ENCODE measurements at places on chromosomes 2 and 18.

DNA sequence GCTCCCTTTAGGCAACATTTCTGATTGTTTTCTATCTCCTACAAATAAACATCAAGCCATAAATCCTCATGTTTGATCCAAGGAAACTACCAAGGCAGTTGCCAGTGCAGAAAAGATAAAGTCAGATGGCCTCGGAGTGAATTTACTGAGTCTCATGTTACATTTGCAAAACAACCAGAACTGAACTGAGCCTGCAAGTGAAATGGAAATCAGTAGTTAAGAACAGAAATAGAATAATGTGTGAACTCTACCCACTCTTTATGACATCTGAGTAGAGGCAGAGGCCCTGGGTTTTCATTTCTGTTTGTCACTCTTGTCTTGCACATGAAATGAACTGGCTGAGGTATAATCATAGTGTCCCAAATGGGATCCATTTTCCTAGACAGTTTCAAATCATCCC, 20.4 kb upstream of the DAPL1 start:
- DNase-seq, result peak; percentile 50

- DNase-seq, result no peak
Observed at GRCh38 chr2:136246086-136246669, 128.2 kb upstream of the CXCR4 start.

- DNase-seq, result no peak
Observed at GRCh38 chr2:122322815-122323214, 567.4 kb downstream of the TSN start.

DNA sequence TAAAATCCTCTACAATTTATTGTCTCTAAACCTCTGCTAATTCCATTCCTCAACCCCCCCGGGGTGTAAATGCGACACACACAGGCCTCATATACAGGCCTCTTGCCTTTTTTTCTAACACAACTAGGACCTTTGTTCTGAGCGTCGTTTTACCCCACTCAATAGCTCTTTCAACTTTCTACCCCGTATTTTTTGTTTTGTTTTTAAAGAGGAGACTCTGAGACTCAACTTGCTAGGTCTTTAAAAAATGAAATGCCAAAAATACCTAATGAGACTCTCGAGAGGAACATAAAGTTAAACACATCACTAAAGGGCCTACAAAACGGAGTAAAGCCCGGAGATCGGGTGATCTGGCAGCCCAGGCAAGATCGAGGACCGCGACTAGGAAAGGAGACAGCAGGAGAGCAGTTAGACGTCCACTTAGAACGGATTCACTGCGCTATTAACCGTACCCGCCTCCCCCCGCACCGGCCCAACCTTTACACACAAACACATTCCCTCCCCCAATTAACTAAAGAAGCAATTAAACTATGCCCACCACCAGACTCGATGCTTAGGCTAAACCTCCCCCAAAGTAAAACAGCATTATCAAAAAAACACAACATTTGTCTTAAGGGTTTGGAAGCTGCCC, 1.7 kb downstream of the TRIP12 start:
- no peak for DNase-seq

- DNase-seq, result no peak
Observed at GRCh38 chr2:182634386-182634785, 81.7 kb upstream of the DNAJC10 start.

DNA sequence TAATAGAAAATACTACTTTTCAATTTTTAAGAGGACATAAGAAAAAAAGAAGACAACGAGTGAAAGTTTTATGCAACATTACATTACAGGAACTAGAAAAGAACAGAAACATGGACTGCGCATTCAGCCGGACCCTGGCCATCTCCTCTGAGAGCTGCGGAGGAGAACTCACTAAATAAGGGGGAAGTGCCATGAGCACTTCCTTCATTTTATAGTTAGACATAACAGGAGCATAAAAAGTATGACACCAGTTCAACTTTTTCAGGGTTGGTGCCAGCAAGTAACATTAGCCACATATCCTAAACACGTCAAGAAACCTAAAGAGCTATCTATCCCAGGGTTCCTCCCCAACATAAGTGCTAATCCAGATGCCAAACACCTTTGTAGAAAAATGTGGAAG, 78.0 kb upstream of the SERTAD2 start:
- no peak for DNase-seq

GRCh38 chr18:26763446-26764110, 101.9 kb downstream of the AQP4 start:
- no peak for DNase-seq

DNA sequence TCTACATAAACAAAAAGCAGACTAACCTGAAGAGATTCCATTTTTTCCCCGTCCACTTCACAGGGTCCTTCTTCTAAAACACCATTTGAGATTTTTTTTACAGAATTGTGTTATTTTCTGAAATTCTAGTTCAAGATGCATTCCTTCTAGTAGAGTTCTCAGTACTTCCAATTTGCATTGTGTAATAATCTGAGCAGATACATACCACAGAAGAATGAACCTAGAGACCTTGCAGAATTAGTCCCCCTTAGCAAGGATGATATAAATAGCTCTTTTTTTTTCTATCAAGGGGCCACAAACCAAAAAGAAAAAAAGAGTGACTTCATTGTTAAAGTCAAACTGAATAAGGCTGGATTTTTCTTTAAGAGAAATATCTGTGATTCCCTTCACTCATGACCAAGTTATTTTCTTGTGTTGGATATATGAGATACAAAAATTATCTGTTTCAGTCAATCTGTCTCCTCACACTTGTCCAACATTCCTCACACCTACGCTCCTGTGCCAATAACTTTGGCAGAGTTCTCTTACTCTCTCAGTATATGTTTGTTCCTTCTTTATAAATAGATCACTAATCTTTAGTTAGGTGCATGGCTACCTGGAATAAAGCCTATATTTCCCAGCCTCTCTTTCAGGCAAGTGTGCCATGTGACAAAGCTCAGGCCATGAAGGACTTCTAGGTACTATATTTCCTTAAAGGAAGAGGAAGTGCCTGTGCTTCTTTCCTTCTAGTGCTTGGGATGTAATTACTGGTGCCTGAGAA, 183.5 kb downstream of the ZNF385B start:
- no peak for DNase-seq

GRCh38 chr2:235834781-235835180, 333.4 kb downstream of the GBX2 start:
- DNase-seq, result no peak

DNA sequence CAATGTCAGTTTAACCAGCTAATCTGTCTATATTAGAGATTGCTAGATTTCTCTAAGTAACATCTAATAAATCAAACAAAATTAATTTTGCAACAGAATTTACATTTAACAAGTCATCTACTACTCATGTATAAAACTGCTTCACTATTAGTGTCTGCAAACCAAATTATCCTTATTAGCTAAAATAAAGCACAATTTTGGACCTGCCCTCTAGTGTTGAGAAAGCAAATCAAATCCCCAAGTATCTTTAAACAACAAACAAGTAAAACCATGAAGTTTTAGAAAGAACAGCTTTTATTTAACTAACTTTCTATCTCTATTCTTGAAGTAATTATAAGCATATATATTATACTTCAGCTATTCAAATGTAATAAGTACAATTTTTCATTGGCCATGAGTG, 113.1 kb upstream of the SP3 start:
- no peak for DNase-seq

DNA sequence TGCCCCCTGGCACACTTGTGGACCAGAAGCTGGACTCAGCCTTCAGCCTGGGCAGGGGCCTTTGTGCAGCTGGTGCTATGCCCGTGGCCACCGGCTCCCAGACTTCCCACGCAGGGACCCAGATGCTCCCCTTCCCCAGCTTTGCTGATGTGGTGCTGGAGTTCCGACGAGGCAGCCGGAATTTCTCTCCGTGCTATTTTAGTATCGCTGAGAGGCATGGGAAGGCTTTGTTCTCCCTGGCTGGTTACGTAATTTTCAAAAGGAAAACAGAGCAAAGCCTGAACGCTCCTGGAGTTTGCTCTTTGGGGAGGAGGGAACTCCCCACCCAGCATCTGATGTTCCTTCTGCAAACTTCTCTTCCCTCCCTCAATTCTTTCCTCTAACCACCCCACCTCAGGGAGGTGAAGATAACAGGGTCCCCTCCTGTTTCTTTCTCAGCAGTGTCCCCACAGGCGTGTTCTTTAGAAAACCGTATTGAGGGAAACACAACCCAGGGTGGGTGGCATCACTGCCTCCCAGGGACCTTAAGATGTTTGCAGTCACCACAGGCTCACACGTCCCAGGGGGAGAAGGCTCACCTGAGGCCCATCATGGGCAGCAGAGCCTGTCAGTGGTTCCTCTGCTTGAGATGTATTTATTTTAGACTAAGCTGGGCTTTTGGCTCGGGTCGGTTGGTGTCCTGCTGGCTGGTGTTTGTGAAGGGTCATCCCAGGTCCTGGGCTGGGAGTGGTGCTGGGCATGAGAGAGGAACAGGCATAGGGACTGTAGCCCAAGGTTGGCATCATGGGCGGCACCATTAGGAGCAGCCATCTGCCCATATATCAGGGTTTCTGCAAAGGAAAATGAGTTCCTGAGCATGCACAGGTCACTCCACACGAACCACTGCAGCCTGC, 95.0 kb downstream of the MAPK4 start:
- DNase-seq, result no peak

DNA sequence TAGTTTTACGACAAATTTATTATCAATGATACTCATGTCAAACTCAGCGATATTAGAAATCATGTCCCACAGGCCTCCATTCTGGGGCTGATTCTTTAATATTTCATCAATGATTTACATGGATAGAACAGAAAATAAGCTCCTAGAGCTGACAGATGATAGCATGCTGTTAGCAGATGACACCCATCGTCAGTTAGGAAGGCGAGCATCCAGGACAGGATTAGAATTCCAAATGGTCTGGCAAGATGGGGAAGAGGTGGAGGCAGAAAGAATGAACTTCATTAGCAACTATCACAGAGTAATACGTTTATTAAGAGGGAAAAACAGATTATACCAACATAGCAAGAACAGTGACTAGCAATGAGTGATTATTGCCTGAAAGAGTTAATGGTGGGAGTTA, 46.2 kb upstream of the ACVR1 start:
- DNase-seq, result no peak

DNA sequence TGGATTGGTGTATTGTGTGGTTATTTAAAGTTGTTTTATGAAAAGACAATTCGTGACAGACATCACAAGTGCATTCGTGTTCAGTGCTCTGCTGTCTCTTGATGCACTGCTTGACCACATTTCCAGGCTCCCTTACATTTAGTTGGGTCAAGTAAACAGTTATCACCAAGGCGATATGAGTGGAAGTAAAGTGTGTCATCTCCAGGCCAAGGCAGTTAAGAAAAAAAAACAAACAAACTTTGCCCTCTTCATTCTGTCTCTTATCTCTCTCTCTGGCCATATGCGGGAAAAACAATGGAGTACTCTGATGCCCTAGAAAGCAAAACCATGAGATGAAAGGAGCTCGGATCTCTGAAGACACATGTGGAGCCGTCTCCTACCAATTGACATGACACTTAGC, 131.1 kb downstream of the DSEL start:
- no peak for DNase-seq

GRCh38 chr2:85772019-85772745, 18.4 kb downstream of the ATOH8 start:
- peak; percentile 93 for DNase-seq

DNA sequence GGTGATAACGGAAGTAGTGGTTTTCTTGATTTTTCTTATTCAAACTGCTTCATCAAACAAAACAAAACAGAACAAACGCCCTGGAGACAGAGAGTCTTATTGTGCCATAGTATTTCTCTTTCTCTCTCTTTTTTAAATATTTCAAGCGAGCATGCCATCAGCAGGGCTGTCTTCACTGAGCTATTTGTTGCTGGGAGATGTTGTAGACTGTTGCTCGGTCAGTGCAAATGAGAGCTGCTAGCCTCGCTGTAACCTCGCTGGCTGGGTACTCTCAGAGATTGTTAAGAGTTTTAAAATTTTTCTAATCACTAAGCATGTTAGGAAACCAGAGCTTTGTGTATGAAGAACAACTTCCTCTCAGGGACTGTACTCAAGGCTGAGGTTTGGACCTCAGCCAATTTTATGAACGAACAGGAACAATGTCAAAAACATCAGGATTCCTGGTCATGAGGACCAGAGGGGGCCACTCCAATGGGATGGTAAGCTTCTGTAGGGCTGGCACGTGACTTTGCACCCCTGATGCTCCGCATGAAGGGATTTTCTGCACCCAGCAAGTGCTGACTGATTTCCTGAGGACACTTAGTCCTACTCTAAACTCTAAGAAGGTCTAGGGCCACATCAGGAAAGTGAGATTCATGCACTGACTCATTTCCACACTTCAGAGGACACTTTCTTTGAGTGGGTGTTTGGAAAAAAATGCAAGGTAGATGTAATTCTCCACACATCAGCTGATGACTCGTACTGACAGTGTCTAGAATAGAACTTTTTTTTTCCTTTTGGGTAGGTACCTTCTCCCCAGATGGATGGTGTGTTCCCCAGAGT, 59.8 kb upstream of the IL1R1 start:
- DNase-seq, result peak; percentile 6

DNA sequence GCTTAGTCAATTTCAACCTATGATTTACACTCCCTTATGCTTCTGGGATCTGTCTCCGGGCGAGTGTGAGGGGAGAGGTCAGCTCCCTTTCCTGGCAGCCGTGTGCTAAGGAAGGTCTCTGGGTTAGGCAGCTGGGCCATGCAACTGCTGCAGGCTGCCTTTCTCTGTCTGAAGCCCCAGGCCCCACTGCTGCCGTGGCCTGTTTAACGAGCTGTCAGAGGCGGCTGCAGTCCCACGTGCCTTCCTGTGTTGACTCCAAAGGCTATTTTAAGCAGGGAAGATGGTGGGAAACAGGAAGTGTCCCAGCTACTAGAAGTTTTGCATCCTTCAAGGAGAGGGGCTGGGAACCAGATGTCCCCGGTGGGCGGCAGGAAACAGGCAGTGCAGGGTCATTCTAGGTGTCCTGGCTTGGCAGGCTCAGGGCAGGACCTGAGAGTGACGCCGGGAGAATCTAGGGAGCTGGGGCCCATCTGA, 186.4 kb downstream of the TNS1 start:
- DNase-seq, result no peak

DNA sequence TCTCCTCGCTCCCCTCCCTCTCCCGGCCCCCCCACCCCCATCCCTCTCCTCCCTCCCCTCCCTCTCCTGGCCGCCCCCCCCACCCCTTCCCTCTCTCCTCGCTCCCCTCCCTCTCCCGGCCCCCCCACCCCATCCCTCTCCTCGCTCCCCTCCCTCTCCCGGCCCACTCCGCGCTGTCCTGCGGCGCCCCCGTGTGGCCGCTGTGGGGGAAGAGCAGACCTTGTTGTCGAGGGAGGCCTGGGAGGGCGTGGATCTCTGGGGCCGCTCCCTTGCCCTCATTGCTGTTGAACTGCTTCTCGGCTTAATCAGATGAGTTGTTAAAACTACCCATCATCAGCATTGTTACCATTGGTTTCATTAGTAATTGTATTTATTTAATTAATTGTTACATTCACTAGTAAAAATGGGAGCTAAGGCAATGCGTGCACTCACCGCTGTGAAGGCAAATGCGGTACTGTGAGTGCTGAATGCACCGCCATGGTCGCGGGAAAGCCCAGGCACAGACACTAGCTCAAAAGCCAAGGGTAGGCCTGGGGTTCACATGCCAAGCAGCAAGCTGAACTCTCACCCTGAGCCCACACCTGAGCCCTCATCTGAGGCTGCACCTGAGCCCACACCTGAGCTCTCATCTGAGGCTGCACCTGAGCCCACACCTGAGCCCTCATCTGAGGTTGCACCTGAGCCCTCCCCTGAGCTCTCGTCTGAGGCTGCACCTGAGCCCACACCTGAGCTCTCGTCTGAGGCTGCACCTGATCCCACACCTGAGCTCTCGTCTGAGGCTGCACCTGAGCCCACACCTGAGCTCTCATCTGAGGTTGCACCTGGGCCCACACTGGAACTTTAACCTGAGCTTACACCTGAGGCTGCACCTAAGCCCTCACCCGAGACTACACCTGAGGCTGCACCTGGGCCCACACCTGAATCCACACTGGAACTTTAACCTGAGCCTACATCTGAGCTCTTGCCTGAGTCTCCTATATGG, 8.8 kb downstream of the RTP5 start:
- peak; percentile 54 for DNase-seq

All from DMS153 (cell line).